ENCODE measurements at places on chromosomes 12 and 14. TPM values are rescaled to one million over a fixed set of nuclear protein-coding genes. Genes with fewer than 3 reads are reported as not detected.
A peak's percentile ranks its signal among the peaks of the same experiment; 100 is the strongest.

DNA sequence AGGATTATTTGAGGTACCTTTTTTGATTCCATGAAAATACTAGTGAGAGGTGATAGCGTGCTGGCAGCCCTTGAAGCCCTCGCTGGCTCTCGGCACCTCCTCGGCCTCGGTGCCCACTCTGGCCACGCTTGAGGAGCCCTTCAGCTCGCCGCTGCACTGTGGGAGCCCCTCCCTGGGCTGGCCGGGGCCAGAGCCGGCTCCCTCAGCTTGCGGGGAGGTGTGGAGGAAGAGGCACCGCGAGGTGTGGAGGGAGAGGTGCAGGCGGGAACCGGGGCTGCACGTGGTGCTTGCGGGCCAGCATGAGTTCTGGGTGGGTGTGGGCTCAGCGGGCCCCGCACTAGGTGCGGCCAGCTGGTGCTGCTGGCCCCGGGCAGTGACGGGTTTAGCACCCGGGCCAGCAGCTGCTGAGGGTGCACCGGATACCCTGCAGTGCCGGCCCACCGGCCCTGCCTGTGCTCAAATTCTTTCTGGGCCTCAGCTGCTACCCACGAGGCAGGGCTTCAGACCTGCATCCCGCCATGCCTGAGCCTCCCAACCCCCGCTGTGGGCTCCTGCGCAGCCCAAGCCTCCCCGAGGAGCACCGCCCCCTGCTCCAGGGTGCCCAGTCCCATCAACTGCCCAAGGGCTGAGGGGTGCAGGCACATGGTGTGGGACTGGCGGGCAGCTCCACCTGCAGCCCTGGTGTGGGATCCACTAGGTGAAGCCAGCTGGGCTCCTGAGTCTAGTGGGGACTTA lies 7.4 kb downstream of the MOK start:
- no peak for DNase-seq

GRCh38 chr12:124664395-124665111 lies 97.1 kb upstream of the NCOR2 start:
- DNase-seq, result no peak

GRCh38 chr14:105141486-105142281 lies 26.9 kb downstream of the JAG2 start:
- no peak for DNase-seq

DNA sequence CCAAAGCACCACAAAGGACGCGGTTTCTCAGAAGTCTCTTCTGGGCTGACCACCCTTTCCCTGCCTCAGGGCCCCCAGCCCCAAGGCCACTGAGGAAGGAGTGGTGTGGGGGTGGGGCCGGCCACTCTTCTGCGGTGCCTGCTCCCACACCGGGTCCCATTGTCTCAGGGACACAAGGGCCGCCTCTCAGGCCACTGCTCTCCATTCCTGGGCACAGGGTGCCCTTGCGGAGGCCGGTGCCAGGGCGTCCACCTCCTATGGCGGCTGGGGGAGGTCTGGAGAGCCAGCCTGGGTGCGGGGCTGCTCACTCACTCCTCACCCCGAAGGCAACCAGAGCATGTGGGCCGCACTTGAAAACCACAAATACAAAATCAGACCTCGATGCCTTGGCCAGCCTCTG lies 44.1 kb downstream of the PRIMA1 start:
- DNase-seq, result no peak

- DNase-seq, result no peak
Measured at GRCh38 chr14:104843442-104844305, 21.4 kb upstream of the CEP170B start.

- no peak for DNase-seq
Measured at GRCh38 chr12:111407377-111408115, 1.8 kb downstream of the SH2B3 start.

DNA sequence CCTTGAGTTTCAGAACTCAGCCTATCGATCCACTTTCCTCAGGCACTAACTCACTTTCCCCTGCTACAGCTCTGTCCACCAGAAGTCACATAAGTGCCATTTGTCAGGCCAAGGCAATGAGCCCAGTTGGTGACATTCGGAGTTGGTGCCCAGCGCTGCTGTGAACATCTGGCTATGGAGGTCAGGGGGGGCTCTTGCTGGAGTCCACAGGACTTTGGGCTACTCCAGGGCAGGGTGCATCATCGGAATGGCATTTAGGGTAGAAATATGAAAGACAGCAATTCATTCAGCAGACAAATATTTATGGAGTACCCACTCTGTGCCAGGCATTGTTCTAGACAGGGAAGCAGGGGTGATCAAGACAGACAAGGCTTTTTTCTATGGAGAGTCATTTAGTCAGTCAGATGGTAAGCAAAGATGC lies 1.5 kb upstream of the PPP1CC start:
- DNase-seq, result no peak

GRCh38 chr12:120039711-120040110 lies 50.7 kb downstream of the BICDL1 start:
- DNase-seq, result no peak

DNA sequence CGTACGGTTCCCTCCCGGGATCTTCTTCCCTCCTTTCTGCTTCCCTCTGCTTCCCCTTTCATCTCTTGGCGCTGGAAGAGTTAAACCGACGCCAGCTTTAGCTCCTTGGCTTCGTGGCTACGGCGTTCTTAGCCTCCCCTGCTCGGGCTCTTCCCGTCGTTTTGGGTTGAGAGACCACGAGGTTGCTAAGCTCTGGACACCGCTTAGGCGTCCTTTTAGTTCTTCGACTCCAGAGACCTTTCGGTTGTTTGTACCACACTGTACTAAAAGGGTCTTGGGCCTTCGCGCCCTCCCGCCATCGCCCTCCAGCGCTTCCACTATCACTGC lies 545 bp downstream of the CPSF2 start:
- peak; percentile 13 for DNase-seq

DNA sequence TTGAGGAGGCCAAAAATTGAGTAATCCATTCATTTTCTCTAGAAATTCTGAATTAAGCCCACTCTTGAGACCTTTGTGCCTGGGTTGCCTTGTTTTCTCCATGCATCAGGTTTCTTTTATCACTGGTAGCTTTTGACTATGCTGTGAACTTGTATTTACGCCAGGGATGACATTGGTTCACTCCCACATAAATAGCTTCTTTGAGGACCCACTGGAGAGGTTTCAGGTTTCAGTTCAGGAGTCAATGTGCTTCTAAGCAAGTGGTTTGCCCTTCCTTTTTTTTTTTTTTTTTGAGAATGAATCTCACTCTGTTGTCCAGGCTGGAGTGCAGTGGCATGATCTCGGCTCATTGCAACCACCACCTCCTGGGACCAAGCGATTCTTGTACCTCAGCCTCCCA lies 10.2 kb upstream of the SLC17A8 start:
- no peak for DNase-seq

DNA sequence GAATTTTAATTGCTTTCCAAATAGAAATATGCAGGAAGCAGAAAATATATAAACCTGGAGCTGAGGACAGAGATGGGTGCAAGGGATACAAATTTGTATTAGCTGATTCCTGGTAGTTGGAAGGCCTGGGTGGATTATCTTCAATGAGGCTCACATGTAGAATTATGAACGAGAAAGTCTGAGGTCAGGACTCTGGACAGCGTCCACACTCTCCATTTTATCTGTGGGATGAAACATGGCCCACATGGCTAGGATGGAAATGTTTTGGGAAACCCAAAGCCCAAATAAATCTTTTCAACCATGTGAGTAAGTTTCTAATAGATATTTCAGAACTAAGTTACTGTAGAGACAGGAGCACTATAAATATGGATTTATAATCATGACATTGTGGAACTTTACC lies 256.1 kb downstream of the APAF1 start:
- DNase-seq, result no peak

DNA sequence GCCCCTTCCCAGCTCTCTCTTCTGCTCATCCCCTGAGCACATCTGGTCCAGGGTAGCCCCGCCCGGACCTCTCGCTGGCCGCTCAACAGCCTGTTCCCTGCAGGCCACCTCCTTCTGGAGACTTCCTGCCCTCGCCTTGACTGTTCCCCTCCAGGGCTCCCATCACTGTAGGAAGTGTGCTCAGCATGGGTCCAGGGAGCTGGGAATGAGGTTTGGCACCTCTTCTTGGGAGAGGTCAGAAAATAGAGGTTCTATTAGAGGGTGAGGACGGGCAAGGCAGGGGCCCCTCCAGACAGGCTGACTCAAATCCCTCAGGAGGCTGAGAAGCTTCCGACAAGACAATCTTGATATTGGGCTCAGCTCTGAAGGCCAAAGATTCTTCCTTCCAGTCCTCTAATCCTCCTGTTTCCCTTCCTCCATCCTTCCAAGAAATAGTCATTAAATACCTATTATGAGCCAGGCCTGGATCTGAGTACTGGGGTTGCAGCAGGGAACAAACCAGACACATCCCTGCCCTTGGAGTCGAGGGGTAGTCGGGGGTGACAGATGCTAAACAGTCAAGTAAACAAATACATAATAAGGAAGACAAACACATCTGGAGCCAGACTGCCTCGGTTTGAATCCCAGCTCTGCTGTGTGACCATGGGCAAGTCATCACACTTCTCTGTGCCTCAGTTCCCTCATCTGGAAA lies 30.6 kb downstream of the CMKLR1 start:
- no peak for DNase-seq

DNA sequence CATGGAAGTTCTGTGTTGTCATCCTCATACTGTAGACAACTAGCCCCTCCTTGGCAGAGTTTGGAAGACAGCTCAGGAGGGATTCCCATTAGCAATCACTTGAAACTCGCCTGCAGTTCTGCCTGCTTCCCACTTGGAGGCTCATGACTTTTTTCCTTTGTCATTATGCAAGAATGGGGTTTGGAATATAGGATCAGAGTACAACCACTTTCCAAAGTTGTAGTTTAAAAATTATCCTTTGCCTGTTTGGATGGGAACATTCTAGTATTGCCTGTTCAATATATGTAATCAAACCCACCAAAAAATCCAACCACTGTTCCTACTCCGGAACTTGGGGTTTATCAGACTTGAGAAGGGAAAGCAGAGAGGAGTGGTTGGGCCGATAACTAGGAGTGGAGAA lies 2.1 kb upstream of the GPD1 start:
- no peak for DNase-seq

DNA sequence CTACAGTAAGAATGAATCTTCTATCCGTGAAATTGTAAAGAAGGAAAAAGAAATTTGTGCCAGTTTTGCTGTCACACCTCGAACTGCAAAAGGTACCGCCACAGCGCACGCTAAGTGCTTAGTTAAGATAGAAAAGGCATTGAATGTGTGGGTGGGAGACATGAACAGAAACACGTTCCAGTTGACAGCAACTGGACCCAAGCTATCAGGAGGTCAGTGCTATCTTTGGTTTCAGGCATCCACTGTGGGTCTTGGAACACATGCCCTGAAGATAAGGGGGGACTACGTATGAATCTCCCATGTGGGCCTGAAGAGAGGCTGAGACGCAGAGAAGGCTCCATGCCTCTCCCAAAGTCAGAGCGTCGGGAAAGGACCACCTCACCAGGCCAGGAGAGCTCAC lies 9.8 kb downstream of the IFFO1 start:
- DNase-seq, result no peak

- no peak for DNase-seq
Measured at GRCh38 chr12:5830111-5830510, 114.9 kb downstream of the ANO2 start.

GRCh38 chr12:103962493-103962892 lies 3.2 kb upstream of the TDG start:
- no peak for DNase-seq

The SLC2A14 gene
- total RNA-seq, result 8.8 TPM

The PTCSC3 gene
- not detected for total RNA-seq

The SLC4A8 gene
- 1.8 TPM for total RNA-seq

The USP15 gene
- 95.5 TPM for total RNA-seq

The DAO gene
- total RNA-seq, result not detected

All from activated naive CD4-positive, alpha-beta T cell treated with anti-CD3 and anti-CD28 coated beads for 36 hours (primary cell).